ENCODE measurements at places on chromosomes 16 and 17.

DNA sequence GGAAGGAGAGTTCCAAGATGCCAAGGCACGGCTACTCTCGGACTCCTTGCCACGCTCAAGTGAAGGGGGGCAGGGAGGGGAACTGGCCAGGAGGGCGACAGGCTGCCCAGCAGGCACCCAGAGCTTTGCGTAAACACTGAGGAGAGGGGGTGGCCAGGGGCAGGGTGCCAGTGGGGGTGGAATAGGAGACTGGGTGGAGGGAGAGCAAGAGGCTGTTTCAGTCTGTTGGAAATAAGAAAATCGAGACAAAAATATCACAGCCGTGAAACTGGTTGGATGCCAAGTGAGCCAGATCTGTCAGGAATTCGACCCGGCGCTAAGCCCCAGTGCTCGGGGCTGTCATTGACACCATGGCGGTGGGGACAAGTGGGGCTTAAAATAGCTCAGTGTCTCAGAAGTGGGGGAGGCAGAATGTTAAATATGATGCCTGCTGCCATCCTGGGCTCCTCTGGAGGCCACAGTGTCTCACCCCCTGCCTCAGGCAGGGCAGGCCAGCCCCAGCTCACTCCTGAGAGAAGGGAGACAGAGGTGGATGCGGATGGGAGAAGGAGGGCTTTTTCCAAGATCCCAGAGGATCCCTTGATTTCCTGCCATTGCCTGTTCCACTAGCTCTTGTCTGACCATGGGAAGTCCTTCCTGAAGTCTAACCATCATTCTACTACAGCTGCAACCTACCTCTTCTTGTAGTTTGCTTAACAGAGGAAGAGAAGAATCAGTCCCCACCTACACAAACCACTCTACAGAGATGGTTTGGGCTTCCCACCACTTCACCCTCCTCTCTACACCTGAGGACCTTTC lies 9.5 kb downstream of the PNMT start:
- DNase-seq: no peak

DNA sequence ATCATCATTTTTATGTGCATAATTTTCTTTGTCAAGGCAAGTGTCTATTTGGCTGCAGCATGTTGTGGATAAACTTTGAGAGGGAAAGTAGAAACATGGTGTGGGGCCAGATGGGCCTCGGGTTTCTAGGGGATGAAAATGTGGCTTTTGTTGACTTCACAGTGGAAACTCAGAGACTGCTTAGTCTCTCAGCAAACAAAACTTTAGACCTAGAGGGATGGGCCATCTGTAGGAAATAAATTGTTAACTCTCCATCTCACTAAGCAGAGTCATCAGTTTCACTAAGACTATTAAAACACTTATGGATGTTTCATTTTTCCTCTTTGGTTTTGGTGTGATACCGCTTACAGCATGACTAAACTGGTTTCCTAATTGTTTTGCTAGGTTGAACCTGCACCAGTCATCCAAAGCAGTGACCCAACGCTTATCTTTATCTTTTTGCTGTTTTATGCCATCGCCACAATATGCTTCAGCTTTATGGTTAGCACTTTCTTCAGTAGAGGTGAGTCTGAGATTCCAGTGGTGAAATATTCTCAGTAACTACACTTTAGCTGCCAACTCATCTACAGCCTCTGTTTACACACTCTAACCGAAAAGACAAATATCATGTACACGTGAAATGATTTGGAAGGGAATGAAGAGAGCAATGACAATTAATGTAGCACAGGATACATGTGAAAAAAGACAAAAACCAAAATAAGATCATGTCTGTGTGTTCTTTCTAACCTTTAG lies 60.6 kb upstream of the CRYM start:
- DNase-seq: no peak

DNA sequence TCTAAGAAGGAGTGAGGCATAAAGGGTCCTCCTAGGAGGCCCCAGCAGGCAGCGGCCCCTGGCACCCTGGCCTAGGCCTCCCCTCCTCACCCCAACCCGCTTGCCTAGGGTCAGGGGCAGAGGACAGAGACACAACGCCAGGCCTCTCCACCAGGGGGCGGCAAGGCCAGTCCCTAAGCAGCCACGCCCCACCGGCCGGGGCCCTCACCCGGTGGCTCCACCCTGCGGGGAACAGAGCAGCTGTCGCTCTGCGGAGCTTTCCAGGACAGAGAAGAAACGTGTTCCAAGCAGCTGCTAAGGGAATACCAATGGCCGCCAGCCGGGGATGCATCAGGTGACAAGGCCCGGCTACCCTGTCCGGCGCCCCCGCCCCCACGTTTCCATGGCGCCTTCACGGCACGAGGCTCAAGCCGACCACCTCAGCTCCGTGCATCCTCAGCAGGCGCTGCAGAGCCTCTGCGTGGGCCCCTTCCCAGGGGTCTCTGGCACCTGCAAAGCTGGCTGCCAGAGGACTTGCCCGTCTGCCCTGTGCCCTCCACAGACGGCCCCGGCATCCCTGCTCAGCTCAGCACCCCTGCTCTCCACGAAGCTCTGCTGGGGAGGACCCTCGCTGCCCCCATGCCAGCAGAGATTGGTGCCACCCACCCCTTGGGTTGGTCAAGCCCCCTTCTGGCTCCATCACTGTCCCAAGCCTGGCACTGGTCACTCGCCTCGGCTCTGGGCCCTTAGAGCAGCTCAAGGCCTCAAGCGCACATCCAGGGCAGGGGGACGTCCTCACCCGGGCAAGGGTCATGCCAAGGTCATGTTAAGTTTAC lies 5.6 kb downstream of the ZNF598 start:
- DNase-seq: peak; percentile 65

- no peak for DNase-seq
Observed at GRCh38 chr16:26396511-26397235, 670.1 kb upstream of the C16orf82 start.

GRCh38 chr17:51035431-51035830 lies 85.2 kb downstream of the SPAG9 start:
- DNase-seq: no peak

DNA sequence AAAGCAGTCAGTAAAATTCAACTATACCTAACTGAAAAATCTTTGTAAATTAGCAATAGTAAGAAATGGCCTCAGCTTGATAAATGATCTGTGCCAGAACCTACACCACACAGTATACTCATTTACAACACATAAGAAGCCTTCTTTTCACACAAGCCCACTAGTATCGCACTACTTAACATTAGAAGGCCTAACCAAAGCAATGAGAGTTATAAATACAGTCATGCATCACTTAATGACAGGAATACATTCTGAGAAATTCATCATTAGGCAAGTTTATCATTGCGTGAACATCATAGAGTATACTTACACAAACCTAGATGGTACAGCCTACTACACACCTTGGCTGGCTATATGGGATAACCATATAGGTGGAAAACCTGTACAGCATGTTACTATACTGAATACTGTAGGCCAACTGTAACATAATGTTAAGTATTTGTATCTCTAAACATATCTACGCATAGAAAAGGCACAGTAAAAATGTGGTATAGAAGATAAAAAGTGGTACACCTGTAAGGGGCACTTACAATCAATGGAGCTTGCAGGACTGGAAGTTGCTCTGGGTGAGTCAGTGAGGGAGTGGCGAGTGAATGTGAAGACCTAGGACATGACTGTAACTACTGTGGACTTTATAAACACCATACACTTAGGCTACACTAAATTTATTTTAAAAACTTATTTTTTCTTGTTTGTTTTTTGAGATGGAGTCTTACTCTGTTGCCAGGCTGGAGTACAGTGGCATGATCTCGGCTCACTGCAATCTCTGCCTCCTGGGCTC lies 126.5 kb upstream of the CORO6 start:
- DNase-seq: no peak

GRCh38 chr17:60091908-60092331 lies 13.2 kb upstream of the HEATR6 start:
- no peak for DNase-seq

- DNase-seq: no peak
Observed at GRCh38 chr17:21061158-21061835, 18.5 kb upstream of the USP22 start.

DNA sequence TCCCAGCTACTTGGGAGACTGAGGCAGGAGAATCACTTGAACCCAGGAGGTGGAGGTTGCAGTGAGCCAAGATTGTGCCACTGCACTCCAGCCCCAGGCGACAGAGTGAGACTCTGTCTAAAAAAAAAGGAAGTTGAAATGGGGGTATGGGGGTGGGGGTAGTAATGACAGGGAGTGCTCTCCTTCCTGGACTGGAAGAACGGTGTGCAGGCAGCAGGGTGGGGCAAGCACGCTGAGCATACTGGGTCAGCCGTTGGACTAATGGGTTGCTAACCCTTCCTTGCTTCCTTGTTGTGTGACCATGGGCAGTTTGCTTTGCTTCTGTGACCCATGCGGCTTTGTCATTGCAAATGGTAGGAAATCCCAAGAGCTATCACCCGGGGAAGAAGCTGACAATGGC lies 16.5 kb downstream of the KATNIP start:
- DNase-seq: no peak

GRCh38 chr17:37413875-37414519 lies 7.3 kb downstream of the TADA2A start:
- no peak for DNase-seq

- no peak for DNase-seq
Observed at GRCh38 chr17:78027121-78027520, 68.6 kb downstream of the TNRC6C start.

GRCh38 chr17:41801374-41802271 lies 10.1 kb downstream of the P3H4 start:
- peak; percentile 46 for DNase-seq

DNA sequence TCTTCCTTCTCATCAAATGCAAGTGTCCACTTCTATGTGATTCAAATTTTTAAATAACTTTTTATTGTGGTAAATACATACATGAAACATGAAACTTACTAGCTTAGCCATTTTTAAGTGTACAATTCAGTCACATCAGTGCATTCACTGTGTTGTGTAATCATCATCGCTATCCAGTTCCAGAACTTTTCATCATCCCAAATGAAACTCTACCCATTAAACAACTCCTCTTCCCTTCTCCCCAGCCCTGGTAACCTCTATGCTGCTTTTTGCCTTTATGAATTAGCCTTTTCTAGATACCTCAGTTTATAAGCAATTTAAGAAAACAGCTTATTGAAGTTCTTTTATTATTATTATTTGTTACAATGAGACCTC lies 41.1 kb upstream of the IL34 start:
- no peak for DNase-seq

- DNase-seq: no peak
Observed at GRCh38 chr17:81238490-81238814, 403 bp downstream of the TEPSIN start.
